ENCODE measurements at places on chromosomes 11 and 22.

DNA sequence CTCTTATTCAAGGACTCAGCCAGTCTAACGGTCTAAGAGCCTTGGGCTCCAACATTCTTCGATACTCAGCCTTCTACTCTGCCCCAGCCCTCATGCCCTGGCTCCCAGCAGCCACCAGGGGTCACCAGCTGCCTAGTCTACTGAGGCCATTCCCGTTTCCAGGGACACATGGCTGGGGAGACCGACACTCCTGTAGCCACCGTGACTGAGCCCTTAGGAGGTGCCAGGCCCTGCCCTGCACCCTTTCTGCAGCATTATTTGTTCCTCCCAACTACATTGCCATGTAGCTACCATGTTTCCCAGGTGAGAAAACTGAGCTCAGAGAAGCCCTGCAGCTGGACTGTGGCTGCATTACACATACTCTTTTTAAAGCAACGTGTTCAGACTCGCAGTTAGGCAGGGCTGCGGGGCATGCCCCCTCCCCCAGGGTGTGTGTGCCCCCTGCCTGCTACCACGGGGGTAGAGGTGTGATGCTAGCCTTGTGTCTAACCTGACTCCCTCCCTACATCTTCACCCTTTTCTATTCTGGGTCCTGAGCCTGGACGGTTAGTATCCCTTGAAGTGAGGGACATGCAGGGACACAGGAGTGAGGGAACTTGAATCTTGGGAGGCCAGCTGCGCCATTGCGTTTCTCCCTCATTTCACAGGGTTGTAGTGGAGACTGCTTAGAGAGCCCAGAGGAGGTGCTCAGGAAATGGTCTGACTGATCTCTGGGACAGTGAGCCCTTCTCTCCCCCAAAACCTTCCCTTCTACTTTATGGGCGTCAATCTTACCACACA, 17.5 kb downstream of the ATG16L2 start:
- no peak for DNase-seq

DNA sequence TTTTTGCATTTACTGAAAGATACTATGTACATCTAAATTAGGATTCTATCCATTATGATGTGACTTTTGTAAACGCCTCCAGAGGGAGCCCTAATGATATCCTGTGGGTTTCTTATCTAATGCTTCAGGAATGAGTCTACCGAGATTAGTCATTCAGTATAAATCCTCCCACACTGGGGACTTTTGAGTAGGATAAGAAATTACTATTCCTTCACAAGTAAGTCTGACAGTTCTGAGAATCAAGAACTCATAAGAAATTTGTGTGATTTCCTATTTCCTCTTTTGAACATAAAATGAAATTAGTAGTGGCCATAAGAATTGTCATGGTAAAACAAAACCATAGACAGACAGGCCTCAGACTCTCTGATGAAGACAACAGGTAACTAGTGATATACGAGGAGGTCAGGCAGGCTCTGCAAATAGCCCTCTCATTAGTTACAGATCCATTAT, 10.0 kb upstream of the OR5M1 start:
- no peak for DNase-seq

GRCh38 chr22:45518580-45518991, 15.9 kb downstream of the FBLN1 start:
- no peak for DNase-seq

- no peak for DNase-seq
Measured at GRCh38 chr11:119839476-119840133, 110.6 kb upstream of the NECTIN1 start.
